Mesenchymal stem cell (in vitro differentiated cells and primary cell): ENCODE measurements at places on chromosomes 6 and 20.

GRCh38 chr6:166286839-166287271, 21.3 kb downstream of the PRR18 start:
- H3K27ac ChIP-seq: no peak overlapping the region
- H3K36me3 ChIP-seq: no peaks in the 10 kb centered on the region
- no peak overlapping the region for H3K4me3 ChIP-seq
- H3K4me1 ChIP-seq: no peaks in the 10 kb centered on the region

DNA sequence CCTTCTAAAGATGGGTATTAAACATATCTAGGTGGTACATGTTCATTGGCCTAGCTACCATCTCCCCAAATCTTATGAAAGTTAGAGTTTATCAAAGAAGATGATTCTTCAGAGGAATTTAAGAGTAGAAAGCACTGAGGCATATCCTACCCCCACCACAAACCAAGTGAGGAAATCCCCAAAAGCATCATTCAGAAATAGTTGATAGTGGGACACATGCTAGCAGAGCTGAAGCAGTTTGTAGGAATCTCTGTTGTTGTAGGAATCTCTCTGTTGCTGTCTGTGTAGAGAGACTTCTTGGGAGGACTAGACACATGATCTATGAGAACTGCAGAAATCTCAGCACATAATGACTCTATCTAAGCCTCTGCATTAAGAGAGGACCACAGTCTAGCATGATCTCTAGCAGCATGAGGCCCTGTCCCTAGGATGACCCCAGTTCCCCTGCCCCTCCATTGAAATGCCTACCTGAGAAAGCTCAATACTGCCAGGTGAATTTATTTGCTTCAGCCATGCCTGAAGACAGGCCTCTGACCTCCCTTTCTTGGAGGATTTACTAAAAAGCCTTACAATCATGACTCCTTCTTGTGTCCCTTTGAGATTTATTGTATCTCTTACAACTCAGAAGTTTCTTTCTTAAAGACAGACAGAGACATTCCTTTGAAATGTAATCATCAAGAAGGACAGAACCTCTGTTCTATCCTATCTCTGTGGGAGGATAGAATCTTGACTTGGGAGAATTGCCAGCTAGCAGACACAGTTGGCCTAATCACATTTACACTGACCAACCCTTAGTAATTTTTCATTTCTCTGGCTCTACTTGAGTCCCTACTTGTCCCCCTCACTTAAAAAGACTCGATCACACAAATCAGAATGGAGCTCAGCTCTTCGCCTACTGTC, 582.4 kb downstream of the PHF3 start:
- no peaks in the 10 kb centered on the region for H3K27me3 ChIP-seq
- no peak overlapping the region for H3K4me3 ChIP-seq
- DNase-seq: peak; percentile 70

DNA sequence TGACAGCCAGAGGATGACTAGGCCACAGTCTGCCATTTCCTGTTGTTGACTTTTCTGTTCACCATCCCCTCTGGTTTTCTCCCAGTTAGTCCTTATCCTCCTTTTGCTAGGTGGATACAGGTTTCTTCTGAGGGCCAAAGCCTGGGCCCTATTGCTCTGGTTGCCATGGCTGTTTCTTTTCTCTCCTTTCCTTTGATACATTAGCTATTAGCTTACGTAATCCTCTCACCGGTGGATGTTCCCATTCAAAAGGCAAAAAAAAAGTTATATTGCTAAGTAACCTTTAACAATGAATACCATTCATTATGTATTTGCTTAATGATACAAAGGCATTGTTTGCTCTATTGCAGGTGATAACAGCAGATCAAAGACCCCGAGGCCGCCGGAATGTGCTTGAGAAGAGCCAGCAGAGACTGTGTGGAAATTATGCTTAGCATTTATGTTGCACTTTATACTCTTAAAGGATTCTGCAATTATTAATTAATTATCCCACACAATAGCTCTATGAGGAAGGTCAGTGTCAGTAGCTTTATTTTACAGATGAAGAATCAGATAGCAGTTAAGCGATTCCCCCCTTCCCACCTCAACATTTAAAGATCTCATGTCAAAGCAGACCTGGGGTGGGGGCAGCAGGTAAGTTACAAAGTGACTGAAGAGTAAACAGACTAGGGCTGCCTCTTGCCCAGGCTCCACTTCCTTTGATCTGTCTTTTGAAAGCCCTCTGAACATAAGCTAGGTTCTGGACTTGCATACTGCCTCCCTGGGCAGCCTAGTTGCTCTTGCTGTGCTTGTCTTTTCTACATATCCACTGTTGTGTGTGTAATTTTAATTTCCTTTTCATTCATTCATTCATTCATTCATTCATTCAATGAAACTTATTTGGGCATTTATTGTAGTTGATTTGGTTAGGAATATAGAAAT, 14.5 kb upstream of the TFB1M start:
- no peak overlapping the region for H3K4me3 ChIP-seq
- no peaks in the 10 kb centered on the region for H3K27me3 ChIP-seq
- H3K4me1 ChIP-seq: peaks cover 1% of the 10 kb centered on the region
- no peaks in the 10 kb centered on the region for H3K36me3 ChIP-seq
- no peak overlapping the region for H3K27ac ChIP-seq
- no peak for DNase-seq

- H3K4me3 ChIP-seq: peak overlapping the region; percentile 63
- no peaks in the 10 kb centered on the region for H3K36me3 ChIP-seq
- peak; percentile 87 for DNase-seq
- H3K4me1 ChIP-seq: peaks cover 1% of the 10 kb centered on the region
- H3K27ac ChIP-seq: peak overlapping the region; percentile 87
Observed at GRCh38 chr6:133951881-133952814, 876 bp upstream of the TBPL1 start.

- H3K27me3 ChIP-seq: no peaks in the 10 kb centered on the region
- no peak overlapping the region for H3K4me3 ChIP-seq
- no peaks in the 10 kb centered on the region for H3K4me1 ChIP-seq
- H3K27ac ChIP-seq: no peak overlapping the region
Observed at GRCh38 chr6:74447013-74447412, 751.0 kb downstream of the CD109 start.

DNA sequence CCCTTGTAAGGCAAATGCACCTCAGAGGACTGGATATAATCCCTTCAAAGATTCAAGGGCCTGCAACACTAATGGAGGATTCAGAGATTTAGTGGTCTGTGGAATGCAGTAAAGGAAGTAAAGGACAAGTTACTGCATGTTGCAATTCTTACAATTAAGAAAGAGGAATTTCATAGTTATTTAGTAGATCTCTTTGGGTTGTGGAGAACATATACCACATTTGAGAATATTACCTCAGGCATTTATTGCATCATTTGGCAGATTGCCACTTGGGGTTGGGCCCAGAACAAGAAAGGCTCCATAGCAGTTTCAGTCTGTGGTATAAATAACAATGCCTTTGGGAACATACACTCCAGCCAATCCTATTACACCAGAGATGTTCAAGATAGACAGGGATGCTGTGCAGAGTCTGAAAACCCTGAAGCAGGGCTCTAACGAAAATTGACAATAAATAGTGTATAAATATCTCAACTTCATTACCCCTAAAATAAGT, 20.9 kb upstream of the EPM2A start:
- H3K27ac ChIP-seq: no peak overlapping the region
- H3K4me3 ChIP-seq: no peak overlapping the region
- no peaks in the 10 kb centered on the region for H3K4me1 ChIP-seq
- H3K27me3 ChIP-seq: no peaks in the 10 kb centered on the region

DNA sequence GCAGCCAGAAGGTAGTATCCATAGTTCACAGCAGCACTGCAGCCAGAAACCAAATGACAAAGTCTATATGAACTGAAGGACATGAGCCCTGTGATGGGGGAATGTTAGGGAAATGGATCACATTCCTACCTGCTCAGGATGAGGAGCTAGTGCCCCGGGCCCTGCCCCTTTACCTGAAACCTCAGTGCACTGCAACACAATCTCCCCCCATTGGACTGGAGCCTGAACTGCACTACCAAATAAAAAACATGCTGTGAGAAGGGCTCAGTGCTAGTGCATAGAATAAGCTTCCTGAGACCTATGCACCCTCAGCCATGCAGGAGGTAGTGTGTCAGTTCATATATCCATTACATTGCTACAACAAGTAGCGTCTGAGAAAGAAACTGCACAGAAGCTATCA, 477.8 kb downstream of the HACE1 start:
- no peak overlapping the region for H3K4me3 ChIP-seq
- no peak for DNase-seq
- no peak overlapping the region for H3K27ac ChIP-seq
- H3K27me3 ChIP-seq: no peaks in the 10 kb centered on the region
- no peaks in the 10 kb centered on the region for H3K4me1 ChIP-seq

GRCh38 chr6:113980937-113981554, 10.1 kb upstream of the HDAC2 start:
- no peaks in the 10 kb centered on the region for H3K4me1 ChIP-seq
- H3K4me3 ChIP-seq: no peak overlapping the region
- DNase-seq: peak; percentile 54
- no peaks in the 10 kb centered on the region for H3K36me3 ChIP-seq
- H3K27me3 ChIP-seq: no peaks in the 10 kb centered on the region
- no peak overlapping the region for H3K27ac ChIP-seq

DNA sequence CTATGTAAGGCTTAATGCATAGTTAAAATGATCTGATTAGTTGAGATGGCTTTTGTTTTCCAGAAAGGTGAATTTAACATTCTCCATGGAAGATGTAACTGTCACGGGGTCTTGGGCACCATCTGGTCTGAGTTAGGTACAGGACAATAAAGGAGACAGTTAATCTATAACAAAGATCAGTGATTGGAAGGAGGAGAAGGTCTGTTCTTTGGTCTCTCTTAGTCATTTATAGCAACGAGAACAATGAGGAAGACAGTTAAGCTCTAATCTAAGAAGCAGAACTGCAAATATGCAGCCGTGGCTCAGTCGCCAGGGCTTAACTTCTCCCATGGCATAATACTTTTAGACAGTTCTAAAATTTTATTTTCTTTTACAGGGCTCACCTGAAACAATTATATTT, 405.5 kb upstream of the SULF2 start:
- no peak for DNase-seq
- H3K4me1 ChIP-seq: peaks cover 6% of the 10 kb centered on the region
- no peak overlapping the region for H3K27ac ChIP-seq

DNA sequence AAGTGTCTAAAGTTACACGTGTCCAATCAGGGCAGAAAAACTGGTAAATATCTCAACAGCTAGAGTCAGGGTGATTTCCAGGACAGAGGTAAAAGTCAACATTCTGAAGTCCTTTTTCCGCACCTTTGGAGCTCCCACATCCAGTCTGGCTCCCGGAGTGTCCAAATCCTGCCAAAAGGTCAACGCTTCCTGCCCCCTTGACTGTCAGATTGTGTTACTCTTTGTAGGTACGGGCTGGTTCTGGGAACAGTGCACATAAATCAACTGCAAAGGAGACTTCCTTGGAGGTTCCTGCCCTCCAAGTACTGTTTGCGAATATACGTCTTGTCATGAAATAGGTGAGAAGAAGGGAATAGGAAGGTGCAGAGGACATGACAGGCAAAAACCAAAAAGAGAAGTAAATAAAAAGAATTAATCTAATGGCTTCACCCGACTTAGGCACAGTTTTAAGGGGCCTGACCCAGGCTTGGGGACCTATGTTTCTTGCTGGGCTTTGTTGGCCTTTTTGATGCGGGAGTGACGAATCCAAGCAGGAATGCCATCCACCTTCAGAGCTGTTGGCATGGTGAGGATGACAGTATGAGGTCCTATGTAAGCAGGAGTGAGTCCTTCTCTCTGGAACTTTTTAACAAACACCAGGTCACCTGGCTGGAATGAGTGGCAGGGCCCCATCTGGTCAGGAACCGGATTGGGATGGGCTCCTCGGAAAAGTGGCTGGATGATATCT, 155.4 kb downstream of the TRIM27 start:
- H3K4me3 ChIP-seq: no peak overlapping the region
- peaks cover 84% of the 10 kb centered on the region for H3K27me3 ChIP-seq
- no peaks in the 10 kb centered on the region for H3K36me3 ChIP-seq
- H3K4me1 ChIP-seq: no peaks in the 10 kb centered on the region

- no peak overlapping the region for H3K27ac ChIP-seq
- H3K36me3 ChIP-seq: no peaks in the 10 kb centered on the region
- peak; percentile 6 for DNase-seq
- H3K4me3 ChIP-seq: peak overlapping the region; percentile 47
- H3K27me3 ChIP-seq: peaks cover 17% of the 10 kb centered on the region
Observed at GRCh38 chr6:160766989-160767646, 65.1 kb downstream of the PLG start.

- H3K27ac ChIP-seq: no peak overlapping the region
- peaks cover 5% of the 10 kb centered on the region for H3K4me1 ChIP-seq
- no peak overlapping the region for H3K4me3 ChIP-seq
- no peak for DNase-seq
Observed at GRCh38 chr6:167311286-167311685, 13.6 kb upstream of the TTLL2 start.

DNA sequence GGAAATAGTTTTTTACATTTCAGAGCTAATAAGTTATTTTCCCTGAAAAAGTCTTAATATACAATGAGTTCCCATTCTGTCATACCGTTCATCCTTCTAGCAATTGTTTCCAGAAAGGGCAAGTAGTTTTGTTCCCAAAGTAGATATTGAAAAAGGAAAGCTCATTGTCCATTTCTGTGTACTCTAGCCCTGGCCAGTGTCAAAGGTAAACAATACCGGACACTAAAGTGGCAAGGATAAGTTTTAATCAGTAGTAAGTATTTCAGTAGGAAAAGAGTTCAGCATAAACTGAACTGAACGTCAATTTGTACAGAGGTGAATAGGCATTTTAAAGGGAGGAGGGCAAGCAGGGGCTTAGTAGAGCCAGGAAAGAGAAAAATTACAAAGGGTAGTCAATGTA, 43.5 kb upstream of the CALHM6 start:
- no peaks in the 10 kb centered on the region for H3K27me3 ChIP-seq
- H3K4me3 ChIP-seq: no peak overlapping the region
- no peak for DNase-seq

- H3K27me3 ChIP-seq: no peaks in the 10 kb centered on the region
- peaks cover 3% of the 10 kb centered on the region for H3K36me3 ChIP-seq
- H3K4me3 ChIP-seq: no peak overlapping the region
- H3K27ac ChIP-seq: no peak overlapping the region
Observed at GRCh38 chr20:25418776-25419175, 11.3 kb downstream of the GINS1 start.

DNA sequence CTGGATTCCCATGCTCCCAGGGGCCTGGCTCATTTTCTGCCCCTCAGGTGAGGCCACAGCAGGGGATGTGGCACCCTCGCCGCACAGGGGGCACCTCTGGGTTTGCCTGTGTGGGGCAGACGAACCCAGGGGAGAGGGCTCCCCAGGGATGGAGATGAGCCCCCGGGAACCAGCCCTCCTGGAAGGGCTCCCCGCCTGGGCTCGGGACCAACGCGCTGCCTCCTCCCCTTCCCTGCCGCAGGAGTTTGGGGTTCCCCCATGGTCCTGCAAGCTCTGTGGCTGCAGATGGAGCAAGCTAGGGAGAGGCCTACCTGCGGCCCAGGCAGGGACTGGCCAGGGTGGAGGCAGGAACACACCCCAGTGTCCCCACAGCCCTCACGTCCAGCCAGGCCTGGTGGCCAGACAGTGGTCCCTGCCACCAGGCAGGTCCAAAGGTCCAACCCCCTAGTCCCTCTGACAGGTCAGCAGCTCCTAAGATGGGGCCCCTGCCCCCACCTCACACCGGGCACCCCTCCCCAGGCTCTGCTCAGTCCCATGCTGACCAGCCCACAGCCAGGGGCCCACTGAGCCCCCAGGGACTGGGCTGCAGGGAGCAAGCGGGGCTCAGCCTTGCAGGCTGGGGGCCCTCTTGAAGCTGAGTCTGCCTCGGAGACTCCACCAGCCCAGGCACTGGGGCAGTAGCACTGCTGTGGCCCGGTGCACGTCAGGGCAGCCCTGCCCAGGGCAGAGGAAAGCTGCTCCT, 13.7 kb downstream of the LAMA5 start:
- H3K36me3 ChIP-seq: peaks cover 9% of the 10 kb centered on the region
- H3K4me1 ChIP-seq: peaks cover 80% of the 10 kb centered on the region
- H3K27me3 ChIP-seq: no peaks in the 10 kb centered on the region
- H3K27ac ChIP-seq: peak overlapping the region; percentile 14
- no peak for DNase-seq
